Activated CD8-positive, alpha-beta memory T cell treated with anti-CD3 and anti-CD28 coated beads for 24 hours (primary cell): ENCODE measurements at places on chromosomes 1 and 21.
A peak's percentile ranks its signal among the peaks of the same experiment; 100 is the strongest.

DNA sequence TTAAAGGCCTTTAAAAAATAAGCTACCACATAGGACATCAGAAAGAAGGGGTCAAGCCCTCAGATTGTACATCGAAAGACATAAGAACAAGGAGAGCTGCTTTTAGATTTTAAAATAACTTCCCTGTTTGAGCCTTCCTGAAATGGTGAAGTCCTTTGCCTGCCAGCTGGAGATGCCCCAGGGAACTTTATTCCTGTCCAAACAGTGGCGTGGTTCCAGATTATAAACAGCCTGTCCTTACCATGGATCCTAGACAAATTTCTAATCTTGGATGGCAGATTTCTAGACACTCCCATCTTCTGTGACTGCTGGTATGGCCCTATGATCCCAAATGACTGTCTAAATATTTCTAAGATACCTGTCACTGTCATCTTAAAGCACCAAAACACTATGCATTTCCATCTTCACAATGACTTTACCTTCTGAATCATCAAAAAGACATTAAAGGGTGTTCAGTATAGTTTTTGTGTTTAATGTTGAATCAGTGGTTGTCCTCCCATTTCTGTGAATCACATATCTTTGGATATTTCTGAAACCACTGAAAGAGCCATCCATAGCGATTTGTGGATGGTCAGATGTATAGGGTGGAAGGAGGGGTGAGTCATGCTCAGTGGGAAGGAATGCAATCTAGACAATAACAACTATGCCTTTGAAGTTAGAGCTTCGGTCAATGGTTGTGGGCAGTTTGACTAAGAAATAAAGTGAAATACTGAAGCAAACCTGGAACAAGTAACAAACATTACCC lies 23.2 kb downstream of the ILDR2 start:
- no peak for DNase-seq

DNA sequence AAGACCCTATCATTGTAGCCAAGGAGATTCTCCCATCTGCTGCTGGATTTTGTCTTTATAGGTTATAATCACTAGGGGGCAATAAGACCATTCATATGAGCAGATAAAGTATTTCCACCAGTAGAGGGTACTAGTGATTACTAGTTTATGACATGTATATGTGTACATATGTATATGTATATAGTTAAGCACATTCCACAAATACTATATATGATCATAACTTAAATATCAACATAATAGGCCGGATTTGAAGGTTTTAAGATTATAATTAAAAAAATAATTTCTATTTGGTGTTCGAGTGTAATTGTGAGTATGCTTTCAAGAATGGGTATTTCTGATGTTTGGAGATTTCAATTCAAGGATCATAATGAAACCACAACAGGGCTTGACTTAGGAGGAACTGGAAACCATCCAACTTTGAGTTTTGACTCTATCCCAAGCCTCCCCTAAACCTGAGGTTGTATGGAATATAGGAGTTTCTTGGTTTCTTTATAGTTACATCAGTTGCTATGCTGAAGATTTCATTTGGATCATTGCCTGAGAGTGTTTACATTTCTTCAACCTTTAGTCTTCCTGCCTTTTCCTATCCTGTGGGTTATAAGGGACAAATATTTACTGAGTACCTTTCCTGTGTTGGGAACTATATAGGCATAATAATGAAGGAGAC lies 16.9 kb downstream of the TCEANC2 start:
- no peak for DNase-seq

- no peak for DNase-seq
Measured at GRCh38 chr1:51519865-51520699, 1.0 kb upstream of the EPS15 start.

DNA sequence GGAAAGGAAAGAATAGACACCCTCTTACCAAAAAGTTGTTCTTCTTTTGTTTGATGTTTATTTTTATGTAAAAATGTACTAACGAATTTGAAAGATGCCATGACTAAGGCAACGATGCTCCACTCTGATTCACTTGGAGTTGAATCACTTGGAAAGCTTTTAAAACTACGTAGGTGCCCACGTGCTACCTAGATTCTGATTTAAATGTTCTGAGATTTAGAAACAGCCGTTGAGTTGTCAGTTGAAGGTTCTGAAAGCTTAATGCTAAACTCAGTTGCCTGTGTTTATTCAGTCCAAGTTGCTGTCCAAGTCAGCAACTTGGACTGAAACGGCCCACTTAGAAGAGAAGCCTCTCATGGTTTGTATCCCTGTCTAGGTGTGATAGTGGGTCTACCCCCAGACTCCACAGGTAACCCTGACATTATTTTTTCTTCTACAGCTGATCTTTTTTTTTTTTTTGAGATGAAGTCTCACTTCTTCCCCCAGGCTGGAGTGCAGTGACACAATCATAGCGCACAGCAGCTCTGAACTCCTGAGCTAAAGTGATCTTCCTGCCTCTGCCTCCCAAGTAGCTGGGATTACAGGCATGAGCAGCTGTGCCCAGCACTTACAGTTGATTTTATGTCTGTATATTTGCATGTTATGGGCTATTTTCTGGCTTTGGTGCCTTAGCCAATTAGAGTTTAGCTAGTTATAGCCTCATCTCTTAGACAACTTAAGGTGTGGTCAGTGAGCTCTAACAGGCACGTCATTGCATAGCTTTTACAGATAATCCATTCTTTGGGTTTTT lies 1.4 kb upstream of the VAMP4 start:
- DNase-seq = no peak

DNA sequence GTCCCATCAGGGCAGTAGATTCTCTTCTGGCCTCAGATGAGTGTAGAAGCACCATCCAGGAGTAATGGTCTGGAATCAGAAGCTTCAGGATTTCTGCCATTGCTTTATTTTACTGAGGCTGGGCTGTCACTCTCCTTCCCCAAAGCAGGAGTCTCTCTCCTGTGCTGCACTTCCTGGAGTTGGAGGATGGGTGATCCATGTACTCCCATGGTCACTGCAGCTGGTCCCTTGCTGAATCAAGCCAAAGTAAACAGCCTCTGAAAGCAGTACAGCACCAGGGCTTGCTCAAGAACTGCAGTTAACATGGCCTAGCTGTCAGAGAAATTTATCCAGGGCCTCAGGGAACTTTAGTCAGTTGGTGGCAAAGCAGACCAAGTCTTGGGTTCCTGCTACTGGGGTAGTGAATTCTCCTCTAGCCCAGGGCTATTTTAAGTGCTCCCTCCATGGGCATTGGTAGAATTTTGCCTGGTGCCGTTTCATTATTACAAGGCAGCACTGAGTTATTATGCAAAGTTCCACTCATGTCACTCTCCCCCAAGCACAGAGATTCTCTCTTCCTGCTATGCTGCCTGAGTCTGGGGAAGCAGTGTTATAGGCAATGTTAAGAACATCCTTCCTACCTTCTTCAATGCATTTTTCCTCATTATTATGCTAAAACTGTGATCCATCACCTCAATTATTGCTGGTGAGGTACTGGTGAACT lies 29.5 kb downstream of the DRAM2 start:
- no peak for DNase-seq

GRCh38 chr1:68620571-68620970 lies 123.7 kb upstream of the DEPDC1 start:
- no peak for DNase-seq

- DNase-seq = no peak
Measured at GRCh38 chr1:29633771-29634170, 397.4 kb downstream of the PTPRU start.

GRCh38 chr1:109760581-109761226 lies 3.0 kb downstream of the EPS8L3 start:
- no peak for DNase-seq

DNA sequence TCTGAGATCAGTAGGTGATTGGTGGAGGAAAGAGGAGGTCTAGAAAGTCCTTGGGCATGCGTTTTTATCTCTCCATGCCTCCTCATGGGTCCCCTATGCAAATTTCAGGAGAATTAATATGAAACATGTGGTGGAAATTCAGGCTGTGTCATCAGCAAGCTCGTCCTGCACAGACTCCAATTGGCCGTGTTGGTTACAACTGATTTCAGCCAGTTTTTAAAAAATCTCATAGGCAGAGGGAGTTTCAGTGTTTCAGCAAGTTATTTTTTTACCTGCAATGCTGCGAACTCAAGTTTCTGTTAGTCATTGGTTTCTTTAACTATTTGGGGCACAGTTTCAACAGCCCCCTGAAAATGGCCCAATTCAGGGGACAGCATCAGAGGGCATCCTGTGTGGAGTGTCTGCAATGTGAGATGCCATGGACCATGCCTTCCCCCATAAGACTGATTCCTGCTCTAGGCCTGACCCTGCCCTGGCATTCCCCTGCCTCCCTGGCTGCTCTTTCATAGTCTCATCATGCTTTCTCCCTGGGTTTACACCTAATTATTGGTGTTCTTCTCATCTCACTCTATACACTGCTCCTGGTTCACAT lies 59.9 kb downstream of the C1orf198 start:
- DNase-seq = peak; percentile 15

DNA sequence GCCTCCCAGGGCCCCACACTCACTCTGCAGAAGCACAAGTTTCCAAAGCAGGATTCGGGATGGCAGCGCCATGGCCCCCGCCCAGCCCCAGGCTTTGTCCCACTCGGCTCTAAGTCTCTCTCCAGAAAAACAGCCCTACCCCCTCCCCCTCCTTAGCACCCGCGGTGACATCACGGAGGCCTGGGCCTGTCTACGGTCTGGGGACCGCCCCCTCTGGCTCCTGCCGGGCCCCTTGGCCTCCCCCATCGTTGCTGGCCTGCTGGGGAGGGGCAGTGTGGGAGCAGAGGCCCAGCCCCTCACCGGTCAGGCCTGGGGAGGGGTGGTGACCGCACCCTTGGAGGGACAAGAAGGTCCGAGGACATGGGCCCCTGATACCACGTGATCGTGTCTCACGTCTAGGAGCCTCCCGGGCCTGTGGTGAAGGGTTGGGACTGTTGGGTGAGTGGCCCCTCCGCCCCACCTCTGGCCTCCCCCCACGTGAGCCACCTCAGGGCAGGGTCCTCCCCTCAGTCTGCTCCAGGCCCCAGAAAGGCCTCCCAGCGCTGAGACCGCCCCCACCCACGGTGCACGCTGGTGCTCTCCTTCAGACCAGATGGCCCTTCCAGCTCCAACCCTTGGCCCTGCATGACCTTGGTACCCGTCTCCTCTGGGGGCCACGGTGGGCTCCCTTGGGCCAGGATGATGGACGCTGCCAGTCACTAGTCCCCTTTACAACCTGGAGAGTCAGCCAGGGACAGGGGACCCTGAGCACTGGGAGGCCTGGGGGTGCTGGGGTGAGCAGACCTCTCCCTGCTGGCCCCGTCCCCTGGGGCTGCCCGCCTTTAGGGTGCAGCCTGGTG lies at the start of gene MXRA8:
TSS of gene MXRA8 (minus strand) at position 123 of the 839 bp plus-strand sequence. CDS start at position 72, 51 bp downstream.
- DNase-seq = no peak

DNA sequence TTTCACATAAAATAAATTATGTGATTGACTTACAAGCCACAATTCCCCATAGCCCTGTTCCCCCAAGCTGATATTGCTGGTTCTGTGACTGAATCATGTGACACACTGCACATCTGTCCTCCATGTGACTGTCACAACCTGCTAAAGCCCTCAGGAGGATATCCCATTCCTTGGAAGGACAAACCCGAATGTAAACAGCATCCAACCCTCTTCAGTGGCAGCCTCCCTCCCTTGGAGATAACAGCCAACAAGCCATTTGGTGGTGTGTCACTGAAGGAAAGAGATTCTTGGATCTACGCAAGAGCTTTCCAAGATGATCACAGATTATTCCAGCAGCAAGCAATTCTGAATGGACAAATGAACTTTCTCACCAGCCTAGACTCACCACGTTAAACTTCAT lies 153.9 kb upstream of the TIAM1 start:
- DNase-seq = no peak

DNA sequence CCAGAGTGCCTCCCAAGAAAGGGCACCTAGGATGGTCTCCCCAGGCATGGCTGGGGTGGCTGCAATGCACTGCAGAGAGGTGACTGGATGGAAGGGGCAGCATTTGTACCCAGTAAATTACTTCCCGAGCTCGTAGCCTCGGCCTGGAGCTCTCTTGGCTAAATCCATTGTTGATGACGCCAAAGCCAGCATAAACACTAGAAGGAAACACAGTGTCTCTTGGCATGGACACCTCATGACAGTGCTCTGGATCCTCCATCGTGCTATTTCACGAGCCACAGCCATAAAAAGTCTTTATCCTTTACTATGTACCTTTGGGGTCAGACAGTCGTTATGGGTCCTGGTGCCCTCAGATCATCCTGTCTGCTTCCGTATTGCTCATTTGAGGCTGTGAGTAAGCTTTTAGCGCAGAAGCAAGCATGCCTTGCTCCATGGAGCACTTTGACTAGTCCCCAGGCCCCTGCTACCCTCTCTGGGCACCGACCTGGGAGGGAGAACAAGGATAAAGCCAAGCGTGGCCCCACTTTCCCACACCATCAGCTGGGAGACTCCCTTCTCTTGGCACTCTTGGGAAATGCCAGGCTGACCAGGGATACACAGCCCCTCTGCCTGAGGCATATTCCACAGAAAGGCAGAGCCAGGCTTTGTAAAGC lies 10.3 kb upstream of the PRELP start:
- no peak for DNase-seq

- DNase-seq = no peak
Measured at GRCh38 chr1:4755301-4755845, 101.0 kb downstream of the AJAP1 start.

GRCh38 chr1:29458737-29459619 lies 222.7 kb downstream of the PTPRU start:
- no peak for DNase-seq

GRCh38 chr1:31239653-31240241 lies at the start of gene NKAIN1:
NKAIN1 (minus strand) TSS chr1:31239887; CDS start chr1:31239547, 340 bp downstream.
- DNase-seq = no peak

- no peak for DNase-seq
Measured at GRCh38 chr1:9599741-9600140, 11.0 kb downstream of the TMEM201 start.

DNA sequence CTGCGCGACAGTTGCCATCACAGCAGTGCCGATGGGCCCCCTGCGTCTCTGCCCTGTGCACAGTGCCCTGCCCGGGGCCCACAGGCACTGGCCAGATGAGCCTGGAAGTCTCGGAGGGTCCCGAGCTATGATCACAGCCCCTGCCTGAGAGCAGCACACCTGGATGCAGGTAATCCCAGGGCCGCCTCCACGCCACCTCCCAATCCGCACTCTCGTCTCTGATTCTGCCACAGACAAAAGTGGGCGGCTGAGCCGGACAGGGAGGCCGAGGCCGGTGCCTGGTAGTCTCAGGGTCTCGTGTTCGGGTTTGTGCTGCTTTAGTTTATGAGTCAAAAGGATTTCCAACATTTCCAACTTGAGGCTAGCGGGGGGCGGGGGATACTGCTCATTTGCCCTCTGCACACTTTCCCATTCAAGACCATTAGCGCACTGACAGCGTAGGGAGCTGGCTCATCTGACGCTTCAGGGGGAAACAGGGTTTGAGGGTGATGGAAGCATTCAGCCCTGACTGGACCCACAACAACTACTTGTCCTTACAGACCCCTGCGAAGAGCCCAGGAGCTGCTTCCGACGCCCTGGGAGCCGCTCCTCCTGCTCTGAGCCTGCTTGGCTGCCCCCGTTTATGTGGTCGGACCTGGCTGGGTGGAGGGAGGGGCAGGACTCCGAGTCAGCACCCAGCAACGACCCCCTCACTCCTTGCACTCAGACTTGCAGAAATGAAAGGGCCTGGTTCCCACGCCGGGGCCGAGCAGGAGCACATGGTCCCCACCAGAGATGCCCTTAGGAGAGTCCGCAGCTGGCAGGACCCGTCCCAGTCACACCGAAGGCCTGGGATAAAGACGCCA lies 1.8 kb upstream of the TTC34 start:
- no peak for DNase-seq

- no peak for DNase-seq
Measured at GRCh38 chr1:159090286-159091179, 14.0 kb upstream of the AIM2 start.
